Omental fat pad (tissue), 4 donors: ENCODE measurements at places on chromosomes 7 and 10.

- DNase-seq: no peak
These were observed 8.5 kb upstream of the SFR1 start for GRCh38 chr10:104113376-104113956.

GRCh38 chr10:6027929-6028328 lies 34.2 kb downstream of the IL2RA start:
- no peak for DNase-seq

DNA sequence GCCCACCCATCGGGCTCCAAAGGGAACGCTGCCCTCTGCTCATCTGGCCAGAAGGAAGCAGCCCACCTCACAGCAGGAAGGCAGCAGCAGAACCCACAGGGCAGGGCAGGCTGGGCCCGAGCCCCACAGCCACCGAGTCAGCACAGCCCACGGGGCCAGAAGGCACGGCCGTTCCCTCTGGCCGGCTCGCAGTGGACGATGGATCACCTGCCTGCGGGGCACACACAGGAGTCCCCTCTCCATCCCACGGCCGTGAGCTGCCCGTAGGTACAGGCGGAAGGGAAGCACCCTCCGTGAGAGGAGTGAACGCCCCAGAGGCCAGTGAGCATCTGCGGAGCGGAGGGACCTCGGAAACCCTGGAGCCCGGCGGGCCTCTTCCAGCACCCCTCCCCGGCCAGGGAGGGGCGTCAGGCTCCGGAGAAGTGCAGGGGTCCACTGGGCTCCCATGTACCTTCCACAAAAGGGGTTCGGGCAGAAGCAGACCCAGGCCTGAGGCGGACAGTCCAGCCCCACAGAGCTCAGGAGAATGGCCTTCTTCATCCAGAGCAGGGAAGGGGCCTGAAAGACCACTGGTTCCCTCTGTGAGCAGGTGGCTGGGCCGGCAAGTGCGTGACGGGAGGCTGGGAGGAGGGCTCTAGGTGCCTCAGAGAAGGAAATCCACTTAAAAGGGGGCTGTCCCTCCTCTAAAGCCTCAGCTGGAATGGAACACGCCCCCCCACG lies 11.7 kb downstream of the NUDT1 start:
- no peak for DNase-seq

DNA sequence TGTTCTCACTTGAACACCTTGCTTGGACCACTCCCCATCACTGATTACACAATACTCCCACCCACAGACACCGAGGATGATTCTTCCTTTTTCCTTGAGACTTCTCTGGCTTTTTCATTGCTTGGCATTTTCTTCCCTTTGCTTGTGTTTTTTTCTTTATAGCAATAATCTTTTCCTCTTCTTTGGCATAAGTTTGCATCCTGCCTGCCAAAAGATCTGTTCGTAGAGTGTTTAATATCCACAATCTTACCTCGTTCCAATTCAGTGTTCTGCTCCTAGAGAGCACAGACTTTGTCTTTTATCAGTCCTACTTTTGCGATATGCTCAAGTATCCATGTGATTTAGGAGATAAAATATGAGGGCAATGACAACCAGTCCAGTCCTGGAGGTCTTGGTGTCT lies 303.3 kb upstream of the CDC14C start:
- no peak for DNase-seq

GRCh38 chr7:150313870-150314269 lies 9.3 kb upstream of the LRRC61 start:
- DNase-seq: no peak

DNA sequence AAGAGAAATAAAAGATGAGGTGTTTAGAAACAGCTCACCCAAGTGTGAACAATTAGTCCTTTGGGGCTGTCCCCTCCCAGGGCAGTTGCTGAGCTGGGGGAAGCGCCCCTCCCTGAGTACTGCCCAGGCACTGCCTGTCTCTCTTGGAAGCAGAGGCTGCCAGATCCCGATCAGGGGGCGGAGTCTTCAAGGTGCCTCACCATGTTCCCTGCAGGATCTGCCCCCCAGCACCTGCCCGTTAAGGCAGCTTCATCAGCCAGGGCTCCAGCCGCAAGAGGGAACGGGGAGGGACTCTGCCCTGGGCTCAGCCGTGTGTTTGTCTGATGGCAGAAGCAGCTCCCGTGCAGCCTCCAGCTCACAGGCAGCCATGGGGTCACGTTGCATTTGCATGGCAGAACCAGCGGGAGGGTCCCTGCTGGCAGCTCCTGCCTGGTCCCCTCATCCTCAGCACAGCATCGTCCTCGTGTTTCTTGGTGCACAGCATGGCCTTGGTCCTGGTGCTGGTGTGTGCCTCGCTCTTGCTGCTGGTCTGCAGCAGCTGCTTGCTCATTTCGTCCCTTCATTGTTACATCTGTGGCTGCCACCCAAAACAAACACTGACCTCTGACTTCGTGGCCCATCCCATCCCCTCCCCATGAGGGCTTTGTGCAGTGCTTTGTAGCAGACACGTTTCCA lies 10.7 kb upstream of the DPYSL4 start:
- no peak for DNase-seq

GRCh38 chr10:87551326-87551725 lies 46.6 kb downstream of the MINPP1 start:
- no peak for DNase-seq

DNA sequence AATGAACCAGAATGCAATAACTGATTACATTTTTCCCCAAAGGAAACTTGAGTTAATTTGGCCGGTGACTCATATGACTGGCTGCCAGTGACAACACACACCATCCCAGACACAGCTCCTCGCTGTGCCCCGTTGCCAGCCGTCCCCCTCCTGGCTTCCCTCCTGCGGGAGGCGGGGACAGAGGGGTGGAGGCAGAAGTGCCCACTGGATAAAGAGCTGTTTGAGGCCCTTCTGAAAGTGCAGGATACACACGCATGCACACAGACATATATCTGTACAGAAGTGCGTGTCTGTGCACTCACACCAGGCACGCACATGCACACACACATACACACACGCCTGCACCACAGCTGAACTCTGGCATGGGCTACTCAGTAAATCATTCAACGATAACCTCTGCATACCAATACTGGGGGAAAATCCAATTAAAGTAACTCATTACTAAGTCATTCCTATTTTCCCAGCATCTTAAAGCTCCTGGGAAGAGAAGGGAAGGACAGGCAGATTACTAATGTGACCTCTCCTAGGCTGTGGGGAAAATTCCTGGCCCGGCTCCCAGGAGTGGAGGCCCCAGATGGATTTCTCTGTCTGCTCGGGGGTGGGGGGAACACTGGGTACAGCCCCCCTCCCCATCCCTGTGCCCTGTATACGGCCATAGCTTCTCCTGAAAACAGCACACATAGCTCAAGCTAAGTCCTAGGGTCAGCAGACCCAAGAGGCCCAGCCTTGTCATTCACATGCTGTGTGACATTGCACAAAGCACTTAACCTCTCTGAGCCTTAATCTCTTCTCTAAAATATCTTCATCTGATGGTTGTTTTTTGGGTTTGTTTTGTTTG lies 52.3 kb upstream of the MYL10 start:
- no peak for DNase-seq
